D341Med (cell line): ENCODE measurements at places on chromosomes 12 and 14.

GRCh38 chr14:91263329-91263728, 18.8 kb upstream of the GPR68 start:
- no peak for DNase-seq

GRCh38 chr12:111048991-111049390, 128.6 kb upstream of the MYL2 start:
- DNase-seq, result no peak

DNA sequence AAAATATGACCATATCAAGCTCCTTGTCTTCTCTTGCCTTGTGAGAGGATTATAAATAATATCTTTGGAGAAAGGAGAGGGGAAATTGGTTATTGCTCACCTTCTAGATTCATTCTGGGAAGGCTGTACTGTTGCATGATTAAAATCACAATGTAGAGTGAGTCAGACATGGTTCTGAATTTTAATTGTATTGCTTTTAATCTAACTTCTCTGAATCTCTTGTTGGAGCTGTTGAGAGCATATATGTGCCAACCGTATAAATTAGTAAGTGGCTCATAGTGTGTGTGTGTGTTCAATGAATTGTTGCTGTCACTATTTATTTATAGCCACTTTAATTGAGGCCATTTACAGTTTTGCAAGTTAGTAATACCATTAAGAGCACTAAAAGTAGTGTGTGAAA, 56.1 kb downstream of the KCNJ8 start:
- DNase-seq, result no peak

DNA sequence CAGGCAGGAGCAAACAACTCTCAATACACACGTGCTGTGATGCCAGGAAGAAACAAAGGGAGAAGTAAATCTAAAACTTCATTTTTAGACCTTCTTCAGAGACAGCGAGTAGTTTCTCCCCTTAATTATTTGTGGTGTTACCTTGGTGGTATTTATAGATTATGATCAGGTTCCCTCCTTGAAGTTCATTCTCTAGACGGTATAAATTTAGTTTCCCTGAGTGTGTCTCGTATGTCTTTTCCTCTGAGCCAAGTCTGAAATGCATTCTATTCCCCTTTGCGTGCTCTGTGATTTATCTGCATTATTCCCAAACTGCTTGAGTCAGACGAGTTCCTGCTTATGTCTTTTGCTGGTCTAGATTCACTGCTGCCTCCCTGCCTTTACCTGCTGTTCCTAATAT, 65.2 kb downstream of the TRHDE start:
- DNase-seq, result no peak

- no peak for DNase-seq
These were observed 6.1 kb upstream of the AMIGO2 start for GRCh38 chr12:47085815-47086252.

GRCh38 chr12:26692407-26692806, 140.6 kb downstream of the ITPR2 start:
- DNase-seq, result no peak

DNA sequence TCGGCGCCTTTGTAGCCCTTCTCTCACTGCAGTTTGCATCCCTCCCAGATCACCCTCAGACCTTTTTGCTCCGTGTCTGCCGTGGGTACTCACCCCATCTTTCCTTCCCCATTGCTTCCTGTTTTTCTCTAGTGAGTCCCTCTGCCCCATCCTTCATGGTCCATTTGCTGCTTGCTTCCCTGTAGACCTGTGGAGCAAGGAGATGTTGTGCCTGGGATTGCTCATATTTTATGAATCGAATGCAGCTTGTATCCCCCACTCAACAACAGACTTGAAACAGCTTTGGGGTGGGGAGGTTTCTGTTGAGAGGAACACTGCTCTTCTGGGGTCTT, 661 bp downstream of the DENR start:
- DNase-seq, result no peak
